ENCODE measurements at places on chromosomes 13 and 19.

GRCh38 chr13:105165449-105166125, 1369.9 kb downstream of the EFNB2 start:
- no peak for DNase-seq

DNA sequence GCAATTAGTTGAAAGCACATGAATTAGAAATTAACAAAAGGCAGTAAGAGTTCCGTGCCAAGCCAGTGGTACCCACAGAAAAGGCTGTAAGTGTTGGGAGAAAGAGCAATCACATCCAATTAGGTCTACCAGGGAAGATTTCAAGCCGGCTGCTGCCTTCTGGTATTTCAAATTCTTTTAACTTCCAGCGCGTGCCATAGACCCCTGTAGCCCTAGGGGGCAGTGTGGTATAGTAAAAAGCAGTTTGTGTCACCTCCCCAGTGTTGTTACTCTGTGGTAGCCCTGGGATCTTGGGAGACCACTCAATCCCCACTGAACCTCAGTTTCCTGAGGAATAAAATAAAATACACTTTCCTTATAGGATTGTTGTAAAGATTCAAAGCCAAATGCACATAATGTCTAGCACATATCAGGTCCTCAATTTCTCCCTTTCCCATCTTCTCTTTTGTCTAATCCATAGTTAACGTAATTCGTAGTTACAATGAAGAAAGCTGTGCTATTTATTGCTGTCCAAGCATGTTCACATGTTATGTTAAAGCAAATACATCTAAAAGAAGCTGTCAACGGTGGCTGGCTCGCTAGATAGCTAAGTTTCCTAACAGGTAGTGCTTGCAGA, 230.2 kb downstream of the TDRD3 start:
- no peak for DNase-seq

DNA sequence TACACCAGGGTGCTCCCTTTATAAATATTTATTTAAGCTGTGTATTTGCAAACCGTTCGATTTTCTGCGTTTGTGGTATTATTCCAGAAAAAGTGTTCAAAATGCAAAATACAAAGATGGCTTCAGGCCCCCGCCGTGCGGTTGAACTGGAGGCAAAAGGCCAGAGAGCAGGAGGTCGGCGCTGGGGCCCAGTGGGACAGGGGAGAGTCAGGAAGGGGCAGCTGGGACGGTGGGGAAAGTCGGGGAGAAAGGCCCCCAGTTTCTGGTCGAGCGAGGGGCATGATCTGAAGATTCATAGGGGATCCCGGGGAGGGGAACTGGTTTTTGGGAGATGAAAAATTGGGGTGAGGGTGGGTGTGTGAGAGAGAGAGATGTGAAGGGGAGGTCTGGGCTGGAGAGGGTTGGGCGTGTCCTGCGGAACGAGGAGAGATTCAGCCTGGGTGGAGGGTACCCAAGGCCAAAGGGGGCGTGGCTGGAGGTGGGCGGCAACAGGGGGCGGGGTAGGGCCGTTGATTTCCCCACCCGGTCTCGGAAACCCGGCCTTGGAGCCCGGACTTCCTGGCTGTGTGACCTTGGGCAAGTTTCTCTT, 678 bp downstream of the ISOC2 start:
- DNase-seq, result peak; percentile 90

- peak; percentile 85 for DNase-seq
Observed at GRCh38 chr19:49746206-49746958, 16.7 kb downstream of the TSKS start.
